ENCODE measurements at places on chromosomes 12 and 14.

DNA sequence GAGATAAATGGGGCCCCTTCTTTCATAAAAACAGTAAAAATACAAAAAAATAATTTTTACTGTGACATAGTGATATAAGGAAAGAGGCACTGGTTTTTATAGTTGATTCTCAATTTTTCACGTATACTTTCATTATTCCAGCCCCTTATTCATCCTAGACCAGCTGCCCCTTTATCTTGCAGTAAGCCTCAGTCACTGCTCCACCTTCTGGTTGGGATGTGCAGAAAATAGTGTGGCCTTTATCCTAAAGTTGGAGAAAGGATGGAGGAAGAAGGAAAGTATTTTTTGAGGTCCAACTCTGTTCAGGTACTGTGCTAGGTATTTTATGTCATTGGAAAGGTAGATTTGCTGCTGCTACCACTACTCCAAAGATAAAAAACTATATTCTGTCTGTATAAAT is 172.7 kb downstream of the ANO6 start:
- peak; percentile 23 for DNase-seq

DNA sequence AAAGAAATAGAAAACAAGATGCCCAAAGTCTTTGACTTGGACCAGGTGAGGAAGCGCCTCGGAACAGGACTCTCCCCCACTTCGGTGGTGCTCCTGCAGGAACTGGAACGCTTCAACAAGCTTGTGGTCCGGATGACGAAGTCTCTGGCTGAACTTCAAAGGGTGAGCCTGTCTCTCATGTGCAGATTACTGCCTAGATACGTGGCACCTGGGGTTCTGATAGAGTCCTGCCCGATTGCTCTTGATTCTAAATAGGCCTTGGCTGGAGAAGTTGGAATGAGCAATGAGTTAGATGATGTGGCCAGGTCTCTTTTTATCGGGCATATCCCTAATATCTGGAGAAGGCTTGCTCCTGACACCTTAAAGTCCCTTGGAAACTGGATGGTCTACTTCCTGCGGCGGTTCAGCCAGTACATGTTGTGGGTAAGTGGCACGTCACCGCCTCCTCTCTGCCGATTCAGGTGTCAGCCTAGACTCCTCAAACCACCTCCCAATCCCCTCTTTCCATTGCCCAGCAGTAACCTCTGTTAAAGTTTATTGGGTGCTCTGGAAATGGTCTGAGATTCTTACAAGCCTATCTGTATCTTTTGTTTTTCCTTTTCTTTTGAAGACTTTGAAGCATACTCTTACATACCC is 40.8 kb downstream of the CCDC92 start:
- DNase-seq: no peak

- no peak for DNase-seq
Measured at GRCh38 chr14:91300283-91300895, 55.9 kb upstream of the GPR68 start.

GRCh38 chr14:70180718-70181117 is 8.0 kb downstream of the SLC8A3 start:
- DNase-seq: no peak

DNA sequence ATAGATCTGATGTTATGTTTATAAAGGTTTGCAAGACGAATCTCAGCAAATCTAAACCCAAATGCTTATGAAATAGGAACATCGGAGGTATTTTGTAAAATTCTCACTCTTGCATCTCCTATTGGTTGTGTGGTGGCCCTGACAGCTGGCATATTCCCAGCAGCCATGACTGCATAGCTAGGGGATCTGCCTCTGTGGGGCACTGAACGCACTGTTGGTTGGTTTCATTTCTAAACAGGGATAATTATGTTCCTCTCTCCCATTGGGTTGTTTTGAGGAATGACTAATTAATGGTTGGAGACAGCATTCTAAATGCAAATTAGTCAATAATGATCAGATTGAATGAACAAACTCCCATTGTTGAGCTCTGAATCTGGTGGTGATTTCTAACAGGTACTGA is 2.7 kb upstream of the BEST3 start:
- no peak for DNase-seq

DNA sequence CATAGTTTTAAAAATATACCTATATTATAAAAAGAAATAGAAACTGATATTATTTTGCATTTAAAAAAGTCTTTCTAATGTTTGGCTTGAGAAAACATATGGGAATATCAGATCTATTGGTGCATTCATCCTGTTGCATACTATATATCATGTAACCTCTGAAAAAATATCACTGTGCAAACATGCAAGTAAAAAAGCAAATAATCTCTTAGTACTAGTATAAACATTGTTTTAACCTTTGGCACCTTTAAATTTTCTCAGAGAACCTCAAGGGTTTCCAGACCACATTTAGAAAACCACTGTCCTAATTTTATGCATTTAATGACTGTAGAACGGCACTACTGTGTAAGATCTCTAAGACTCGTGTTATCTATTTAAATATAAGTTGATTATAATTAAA is 416.8 kb downstream of the LRFN5 start:
- no peak for DNase-seq

DNA sequence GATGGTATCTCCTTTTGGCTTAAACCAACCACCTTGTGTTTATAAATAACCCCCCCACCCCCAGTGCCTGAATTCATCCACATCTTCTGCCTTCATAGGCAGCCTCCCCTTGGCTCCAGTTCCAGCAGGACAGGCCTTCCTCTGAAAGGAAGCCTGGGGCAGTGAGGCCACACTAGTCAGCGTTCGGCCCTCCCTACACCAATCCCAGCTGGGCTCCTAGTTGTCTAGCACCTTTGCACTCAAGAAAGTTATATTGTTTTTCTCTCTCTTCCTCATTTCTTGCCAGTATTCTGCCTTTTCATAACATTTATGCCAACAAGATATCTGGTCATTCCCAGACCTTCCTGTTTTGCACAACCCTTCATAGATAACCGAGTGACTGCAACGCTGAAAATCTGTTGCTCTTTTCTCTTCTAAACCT is 73.1 kb upstream of the ACTN1 start:
- DNase-seq: no peak
